Activated CD4-positive, CD25-positive, alpha-beta regulatory T cell (primary cell): ENCODE measurements at places on chromosomes 6 and 20.

- DNase-seq: no peak
These were observed 2.2 kb downstream of the TM9SF4 start for GRCh38 chr20:32111753-32112152.

- no peak for DNase-seq
These were observed 5.3 kb upstream of the UBD start for GRCh38 chr6:29564875-29565274.

DNA sequence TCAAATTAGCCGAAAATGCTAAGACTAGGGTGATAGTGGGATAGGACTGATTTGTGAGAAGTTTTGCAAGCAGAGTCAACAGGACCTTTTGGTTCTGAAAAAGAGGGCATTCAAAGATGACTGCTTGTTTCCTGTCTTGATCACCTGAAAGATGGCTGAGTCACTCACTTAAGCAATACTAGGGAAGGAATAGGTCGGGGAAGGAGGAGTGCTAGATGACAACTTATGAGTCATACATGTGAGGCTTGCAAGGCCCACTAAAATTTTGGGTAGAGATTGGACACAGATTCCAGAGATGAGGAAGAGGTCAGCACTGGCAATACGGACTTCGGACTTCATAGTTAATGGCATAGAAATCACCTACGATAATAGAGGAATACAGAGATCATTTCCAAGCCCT lies 89.2 kb downstream of the FAM83B start:
- DNase-seq: no peak

- DNase-seq: no peak
These were observed 73.2 kb downstream of the TRERF1 start for GRCh38 chr6:42378536-42378935.

- DNase-seq: no peak
These were observed 677 bp downstream of the PXMP4 start for GRCh38 chr20:33719277-33719988.

DNA sequence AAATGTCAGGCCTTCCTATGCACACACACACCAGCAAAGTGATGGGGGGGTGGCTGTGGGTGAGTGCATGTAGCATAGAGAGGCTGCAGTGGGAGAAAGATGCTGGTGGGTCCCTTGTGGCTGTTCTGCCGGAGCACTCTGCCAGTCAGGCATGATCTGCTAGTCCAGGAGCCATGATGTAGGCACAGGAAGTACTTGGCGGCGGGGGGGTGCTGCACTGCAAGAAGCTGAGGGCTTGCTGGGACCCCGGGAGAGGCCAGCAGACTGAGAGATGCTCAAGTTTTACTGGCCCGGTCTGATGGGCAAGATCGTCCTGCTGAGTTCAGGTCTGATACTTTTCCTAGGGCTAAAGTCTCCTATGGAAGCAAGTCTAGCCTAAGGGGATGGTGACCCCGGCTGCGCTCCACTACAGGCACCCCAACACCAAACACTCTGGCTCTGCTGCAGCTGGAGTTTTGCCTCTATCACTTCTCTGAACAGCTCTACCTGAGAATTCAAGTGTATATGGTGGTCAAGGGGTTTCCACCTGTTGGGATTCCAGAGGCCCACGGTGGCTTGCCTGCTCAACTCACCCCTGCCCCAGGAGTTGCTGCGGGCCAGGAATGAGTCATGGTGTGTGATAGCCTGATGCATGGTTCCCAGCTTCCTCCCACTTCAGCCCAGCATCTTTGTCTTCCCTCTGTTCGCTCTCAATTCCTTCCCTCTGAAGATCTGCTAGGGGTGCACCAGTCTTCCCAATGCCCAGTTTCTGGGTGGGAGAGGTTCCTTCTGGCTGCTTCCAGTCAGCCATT lies 971.8 kb upstream of the ADGRB3 start:
- DNase-seq: no peak

DNA sequence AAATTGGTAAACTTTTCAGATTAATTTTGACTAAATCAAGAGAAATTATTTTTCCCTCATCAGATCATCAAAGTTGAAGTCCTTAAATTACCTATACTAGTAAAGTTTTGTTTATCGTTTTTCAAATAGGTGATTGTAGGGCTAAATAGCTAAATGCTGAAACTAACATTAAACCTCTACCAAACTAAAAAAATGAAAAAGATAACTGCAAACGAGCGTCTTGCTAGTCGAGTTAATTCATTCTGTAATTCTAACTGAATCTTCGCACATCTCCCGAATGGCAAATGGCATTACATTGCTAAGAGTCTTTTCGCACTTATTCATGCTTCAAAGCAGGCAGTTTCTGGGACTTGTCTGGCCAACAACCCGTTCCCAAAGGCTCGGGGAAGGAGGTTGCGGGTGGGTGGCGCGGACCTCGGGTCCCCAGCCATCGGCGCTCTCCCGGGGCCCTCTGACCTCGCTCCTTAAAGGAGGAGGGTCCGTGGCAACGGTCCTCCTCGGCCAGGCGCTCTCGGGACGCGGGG lies 43.8 kb downstream of the POPDC3 start:
- no peak for DNase-seq

GRCh38 chr20:13838664-13839063 lies 53.8 kb downstream of the NDUFAF5 start:
- no peak for DNase-seq

- no peak for DNase-seq
These were observed 76.8 kb downstream of the LINC00237 start for GRCh38 chr20:21029341-21029740.

DNA sequence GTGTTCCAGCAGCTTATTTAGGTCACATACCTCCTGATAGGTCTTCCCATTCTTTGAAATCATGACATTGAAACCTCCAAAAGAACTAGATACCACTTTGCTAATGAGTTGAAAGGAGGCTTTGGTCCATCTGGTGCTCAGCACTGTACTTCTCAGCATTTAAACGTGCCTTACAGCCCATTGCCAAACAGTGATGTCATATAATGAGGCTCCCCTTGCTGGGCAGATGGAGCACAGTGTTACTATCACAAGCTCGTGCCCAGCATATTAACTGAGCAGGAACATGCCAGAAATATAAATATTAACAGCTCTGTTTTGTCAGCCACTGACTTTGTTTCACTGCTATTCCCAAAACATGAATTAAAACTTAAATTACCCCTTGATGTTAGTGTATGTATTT lies 25.5 kb upstream of the MAPK13 start:
- DNase-seq: no peak

- DNase-seq: no peak
These were observed 67.9 kb upstream of the GATA5 start for GRCh38 chr20:62543470-62544302.

GRCh38 chr6:9404351-9405146 lies 969.2 kb upstream of the SLC35B3 start:
- no peak for DNase-seq

DNA sequence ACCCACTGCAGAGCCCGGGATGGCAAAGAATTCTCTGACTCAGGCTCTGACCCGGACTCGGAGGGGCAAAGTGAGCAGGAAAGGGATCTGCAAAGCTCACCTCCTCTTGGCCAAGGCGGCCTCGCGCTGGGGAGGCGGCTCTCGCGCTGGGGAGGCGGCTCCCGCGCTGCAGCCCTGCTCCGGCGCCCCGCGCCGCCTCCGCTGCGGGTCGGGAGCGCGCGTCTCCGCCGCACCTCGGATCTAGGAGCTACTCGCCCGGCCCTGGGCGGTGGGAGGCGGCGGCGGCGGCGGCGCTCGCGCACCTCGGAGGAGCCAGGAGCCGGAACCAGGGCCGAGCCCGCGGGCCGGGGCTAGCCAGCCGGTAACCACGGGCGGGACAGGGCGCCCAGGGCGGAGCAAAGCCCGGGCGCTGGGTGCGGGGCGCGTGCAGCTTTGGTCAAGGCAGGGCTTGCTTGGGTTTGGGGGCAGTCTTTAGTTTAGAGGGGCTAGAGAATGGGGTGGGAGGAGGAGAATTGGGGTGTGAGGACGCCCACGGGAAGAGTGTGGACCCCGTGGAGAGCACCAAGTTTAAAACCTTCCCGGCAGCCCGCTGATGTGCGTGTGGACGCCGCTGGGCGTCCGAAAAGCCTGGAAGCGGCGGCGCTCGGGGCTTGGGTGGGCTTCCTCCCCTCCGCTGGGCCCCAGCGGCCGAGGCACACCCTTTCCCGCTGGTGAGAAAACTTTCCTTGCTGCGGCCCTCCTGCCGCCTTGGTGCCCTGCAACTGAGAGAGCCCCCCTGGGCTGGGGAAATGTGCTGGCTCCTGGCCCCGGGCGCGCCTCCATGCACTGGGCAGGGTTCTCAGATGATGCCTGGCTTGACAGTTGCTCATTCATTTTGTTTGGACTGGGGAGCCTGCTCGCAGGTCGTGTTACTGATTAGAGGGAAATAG lies at the start of gene MRAP2:
Gene MRAP2, plus strand, starts transcription at position 250 of the 929 bp plus-strand sequence. CDS start 21,547 bp downstream, outside the sequence.
- no peak for DNase-seq

DNA sequence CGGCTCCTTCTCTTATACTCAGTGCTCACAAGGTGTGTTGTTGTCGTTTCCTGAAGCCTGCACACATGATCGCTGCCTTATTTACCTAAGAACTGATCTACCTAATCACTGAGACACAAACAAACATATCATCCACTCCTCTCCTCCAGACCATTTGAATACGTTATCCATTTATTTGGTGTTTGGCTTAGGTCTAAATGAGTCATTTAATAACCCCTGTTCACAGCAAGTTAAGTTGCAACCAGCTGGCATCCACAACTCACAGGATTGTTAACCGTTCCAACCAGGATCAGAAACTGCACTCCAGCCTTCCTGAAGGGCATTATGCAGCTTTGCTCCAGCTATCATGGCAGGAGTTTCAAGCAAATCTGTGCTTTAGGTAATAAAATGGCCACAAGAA lies 511.1 kb upstream of the MAP3K7 start:
- no peak for DNase-seq

DNA sequence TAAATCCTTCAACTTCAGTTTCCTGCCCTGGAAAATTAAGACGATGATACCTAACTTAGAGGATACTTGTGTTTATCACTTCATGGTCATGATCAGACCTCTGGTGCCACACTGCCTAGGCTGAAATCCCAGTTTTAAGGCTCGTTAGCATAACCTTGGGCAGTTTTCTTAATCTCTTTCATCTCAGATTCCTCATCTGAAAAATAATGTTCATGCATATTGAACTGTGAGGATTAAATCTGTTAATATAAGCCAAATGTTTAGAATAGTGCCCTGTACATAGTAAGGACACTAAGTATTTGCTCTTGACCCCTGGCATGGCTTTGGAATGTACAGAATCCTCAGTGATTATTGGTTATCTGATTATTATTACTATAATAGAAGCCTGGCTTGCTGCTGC lies 79.7 kb downstream of the OGFRL1 start:
- no peak for DNase-seq

DNA sequence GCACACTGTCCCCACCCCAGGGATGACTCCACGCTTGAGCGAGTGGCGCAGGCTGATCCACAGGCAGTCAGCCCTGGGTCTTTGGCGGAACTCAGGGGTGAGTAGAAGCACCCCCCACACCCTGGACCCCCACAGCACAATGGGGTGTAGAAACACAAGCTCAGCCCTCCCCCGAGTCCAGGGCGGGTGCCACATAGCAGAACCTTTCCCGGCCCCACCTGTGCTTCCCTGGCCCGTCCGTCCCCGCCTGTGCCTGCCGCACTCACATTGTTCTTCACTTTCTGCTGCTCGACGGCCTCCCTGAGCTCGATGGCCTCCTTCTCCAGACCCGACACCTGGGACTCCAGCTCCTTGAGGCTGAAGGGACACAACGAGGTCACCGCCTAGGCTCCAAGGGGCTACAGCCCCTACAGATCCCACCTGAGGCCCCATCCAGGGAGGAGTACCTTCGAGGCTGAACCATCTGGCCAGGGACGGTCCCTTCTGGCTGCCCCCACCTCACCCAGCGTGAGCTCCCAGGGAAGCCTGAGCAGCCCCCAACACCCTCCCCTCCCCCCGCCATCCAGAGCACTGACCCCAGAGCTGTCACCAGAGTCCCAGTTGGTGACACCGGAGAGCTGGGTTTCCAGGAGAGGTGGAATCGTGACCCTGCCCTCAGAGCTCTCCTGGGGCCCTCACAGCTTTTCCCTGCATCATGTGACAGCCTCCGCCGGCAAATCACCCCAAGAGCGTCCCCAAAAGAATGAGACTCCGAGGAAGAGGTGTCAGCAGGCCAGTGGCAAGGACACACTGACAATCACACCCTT lies 55.6 kb downstream of the DSTN start:
- DNase-seq: no peak

DNA sequence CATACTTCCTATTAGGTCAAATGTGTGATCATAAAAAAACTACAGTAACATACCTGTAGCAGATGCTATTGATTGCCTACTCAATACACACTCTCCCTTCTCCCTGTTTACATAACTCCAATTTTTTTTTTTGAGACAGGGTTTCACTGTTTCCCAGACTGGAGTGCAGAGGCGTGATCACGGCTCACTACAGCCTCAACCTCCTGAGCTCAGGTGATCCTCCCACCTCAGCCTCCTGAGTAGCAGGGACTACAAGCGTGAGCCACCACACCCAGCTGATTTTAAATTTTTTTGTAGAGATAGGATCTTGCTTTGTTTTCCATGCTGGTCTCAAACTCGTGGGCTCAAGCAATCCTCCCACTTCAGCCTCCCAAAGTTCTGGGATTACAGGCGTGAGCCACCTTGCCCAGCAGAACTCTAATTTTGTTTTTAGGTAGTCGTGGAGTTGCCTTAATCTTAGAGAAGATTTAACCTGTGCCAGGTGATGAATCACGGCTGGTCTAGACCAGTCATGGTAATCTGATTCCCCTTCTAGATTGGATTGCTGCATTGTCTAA lies 14.0 kb upstream of the KIF3B start:
- no peak for DNase-seq

GRCh38 chr6:43383021-43383667 lies 13.7 kb upstream of the ZNF318 start:
- DNase-seq: no peak

DNA sequence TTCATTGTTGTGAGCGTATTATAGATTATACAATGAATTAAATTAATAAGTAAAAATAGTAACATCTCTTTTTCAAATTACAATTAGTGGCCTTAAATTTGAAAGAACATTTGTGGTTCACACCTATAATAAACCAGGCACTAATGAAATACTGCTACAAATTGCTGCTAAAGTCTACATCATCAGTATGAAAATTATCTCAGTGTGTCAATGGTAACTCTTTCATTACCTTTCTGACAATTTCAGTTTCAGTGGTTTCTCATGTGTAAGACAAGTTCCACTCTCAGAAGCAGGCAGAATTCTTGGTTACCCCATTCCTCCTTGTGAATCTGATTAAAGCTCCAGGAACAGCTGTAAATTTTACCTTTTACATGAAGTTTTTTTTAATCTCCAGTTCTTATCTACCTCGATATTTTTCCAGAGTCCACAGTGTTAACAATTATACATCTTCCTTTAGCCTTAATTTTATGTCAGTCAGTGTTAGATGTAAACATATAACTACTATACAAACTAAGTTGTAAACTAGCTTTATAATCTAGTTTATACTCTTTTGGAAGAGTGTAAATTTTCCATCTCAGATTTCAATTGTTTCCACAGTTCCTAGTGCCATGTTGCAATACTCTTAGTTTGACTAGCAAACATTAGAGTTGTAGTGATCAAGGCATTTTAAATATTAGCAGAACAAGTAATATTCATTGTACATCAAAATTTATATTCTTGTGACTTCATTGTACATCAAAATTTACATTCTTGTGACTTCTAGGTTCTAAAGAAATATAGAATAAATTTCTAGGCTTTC lies 1038.4 kb downstream of the EPHA7 start:
- DNase-seq: no peak

GRCh38 chr20:60236613-60237012 lies 278.4 kb downstream of the CDH26 start:
- DNase-seq: no peak
